ENCODE measurements at places on chromosomes 1 and 21. TPM values are rescaled to one million over a fixed set of nuclear protein-coding genes. Genes with fewer than 3 reads are reported as not detected.

Gene SPRR2F
- total RNA-seq = not detected

Gene REN
- not detected for total RNA-seq

Gene FCRL5
- not detected for total RNA-seq

Gene FBLIM1
- total RNA-seq = not detected

Gene SLC25A44
- total RNA-seq = 13.0 TPM

DNA sequence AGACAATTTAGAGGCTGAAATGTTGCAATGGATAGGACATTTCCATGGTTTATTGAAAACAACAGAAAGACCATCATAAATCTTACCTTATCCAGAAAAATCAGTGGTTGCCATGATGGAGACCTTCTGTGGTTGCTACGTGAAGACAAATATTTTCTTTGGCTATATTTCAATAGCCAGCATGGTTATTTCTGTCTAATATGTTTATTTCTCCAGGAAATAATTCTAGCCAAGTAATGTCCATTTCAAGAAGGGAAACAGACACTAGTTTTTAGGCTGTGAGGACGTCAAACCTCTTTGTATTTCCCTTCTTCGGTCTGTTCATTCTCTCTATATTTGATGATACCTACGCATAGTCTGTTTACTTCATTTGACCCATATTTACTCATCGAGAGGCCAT is 49.2 kb upstream of the NFASC start:
- no peak for DNase-seq

DNA sequence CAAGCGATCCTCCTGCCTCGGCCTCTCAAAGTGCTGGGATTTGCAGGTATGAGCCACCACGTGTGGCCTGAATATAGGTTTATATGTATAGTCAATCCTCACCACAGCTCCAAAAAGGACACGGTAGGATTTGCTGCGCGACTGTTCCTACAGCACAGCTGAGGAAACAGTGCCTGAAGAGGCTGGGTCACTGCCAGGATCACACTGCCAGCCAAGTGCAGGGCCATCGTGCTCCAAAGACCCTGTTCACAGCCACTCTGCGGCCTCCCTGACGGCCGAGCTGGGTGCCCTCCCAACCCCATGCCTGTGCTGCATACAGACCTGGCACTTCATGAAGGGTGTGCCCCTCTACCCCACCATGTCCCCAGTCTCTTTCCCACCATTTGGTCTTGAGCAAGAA is 71.4 kb downstream of the MRPL37 start:
- no peak for DNase-seq

GRCh38 chr1:207891148-207891547 is 19.8 kb downstream of the CD34 start:
- no peak for DNase-seq

DNA sequence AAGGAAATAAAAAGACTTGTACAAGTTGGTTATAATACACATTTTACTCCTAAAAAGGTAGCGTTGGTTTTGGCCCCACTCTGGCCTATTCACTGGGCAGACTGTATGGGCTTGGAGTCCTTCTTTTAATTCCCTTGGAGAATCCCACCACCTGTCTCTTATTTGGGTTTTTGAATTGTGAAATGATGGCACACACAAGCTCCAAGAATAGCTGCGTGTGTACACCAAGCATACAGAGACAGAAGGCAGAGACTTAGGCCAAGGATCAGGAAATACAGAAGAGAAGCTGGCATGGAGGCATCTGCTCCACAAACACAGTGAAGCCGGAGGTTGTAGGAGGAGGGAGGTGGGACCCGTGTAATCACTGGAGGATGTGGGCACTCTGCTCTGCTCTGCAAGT is 29.1 kb downstream of the DDR2 start:
- DNase-seq = no peak

- no peak for DNase-seq
These were observed 121.3 kb upstream of the HOOK1 start for GRCh38 chr1:59693406-59693805.

- DNase-seq = no peak
These were observed 20.7 kb downstream of the IL10RB start for GRCh38 chr21:33286600-33287456.

DNA sequence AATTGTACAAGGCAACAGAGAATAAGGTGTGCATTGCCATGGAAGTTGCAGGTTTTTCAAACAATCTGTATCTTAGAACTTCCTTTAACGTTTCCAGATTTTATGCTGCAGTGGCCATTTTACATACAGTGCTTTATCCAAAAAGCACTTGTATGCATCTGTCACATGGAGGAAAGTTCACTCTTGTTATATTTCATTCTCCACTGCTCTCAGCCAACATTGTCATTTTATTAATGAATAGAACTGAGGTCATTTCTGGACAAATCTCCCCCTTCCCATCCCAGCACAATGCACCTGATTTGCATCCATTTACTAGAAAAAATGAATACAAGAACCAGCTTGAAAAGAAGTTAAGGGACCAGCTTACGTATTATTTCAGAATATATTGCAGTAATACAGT is 342.0 kb downstream of the USP25 start:
- DNase-seq = no peak

GRCh38 chr1:1629430-1630190 is 2.4 kb upstream of the MMP23B start:
- peak; percentile 64 for DNase-seq

DNA sequence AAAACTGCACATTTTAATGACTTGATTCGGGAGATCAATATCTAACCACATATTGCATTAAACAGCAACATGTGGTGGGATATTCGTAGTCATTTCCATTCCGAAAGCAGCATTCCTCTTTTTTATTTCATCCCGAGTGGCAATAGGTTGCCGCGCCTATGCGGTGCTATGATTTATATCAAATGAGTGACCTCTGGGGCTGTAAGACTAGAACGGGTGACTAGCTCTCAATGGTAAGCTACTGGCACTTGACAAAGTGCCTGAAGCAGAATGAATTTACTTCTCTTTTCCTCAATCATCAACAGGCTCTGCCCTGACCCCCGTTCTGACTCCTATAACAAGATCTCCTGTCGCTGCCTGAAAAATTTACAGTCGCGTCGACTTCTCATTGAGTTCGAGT is 162.3 kb downstream of the ZNF281 start:
- DNase-seq = no peak

DNA sequence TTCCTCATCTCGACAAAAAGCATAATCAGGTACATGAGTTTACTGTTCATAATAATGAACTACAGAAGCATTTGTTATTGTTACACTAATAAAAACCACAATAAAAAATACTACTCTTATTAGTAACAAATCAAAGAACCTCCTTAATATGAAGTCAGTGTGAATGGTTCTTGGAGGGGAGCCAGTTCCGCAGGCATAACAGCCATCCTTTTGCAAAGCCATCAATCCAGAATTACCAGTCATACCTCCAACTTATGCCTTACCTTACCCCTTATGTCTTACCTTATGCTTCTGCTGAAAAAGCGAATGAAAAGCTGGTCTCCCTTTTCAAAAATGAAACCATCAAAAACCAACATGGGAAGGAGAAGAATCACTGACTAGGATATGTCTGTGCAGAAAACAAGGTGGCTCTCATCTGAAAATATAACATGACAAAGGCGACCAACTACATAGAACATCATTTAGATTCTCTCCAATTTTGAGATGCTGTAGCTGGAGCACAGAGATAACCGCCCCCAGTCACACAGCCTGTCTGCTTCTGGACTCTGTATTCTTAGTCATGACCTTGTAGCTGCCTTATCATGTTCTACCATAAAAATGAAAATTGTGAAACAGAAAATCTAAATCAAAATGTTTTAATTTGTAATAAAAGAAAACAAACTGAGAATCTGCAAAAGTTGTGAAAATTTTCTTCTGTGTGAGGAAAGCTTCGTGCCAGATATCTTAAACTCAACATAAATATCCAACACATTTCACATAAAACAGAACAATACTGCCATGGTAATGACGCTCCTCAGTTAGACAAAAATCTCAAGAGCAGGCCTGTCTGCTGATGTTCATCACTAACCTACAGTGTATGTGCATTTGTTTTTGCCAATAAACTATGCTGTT is 438.2 kb downstream of the SMYD3 start:
- no peak for DNase-seq

GRCh38 chr1:26164036-26164860 is 4.5 kb downstream of the C1orf232 start:
- peak; percentile 27 for DNase-seq
